NCI-H2107 (cell line): ENCODE measurements at places on chromosomes 12 and 14.
A peak's percentile ranks its signal among the peaks of the same experiment; 100 is the strongest.

GRCh38 chr14:61296151-61296550, 15.0 kb upstream of the TMEM30B start:
- no peak for DNase-seq

GRCh38 chr14:87615822-87616679, 376.9 kb downstream of the GALC start:
- DNase-seq = peak; percentile 6

DNA sequence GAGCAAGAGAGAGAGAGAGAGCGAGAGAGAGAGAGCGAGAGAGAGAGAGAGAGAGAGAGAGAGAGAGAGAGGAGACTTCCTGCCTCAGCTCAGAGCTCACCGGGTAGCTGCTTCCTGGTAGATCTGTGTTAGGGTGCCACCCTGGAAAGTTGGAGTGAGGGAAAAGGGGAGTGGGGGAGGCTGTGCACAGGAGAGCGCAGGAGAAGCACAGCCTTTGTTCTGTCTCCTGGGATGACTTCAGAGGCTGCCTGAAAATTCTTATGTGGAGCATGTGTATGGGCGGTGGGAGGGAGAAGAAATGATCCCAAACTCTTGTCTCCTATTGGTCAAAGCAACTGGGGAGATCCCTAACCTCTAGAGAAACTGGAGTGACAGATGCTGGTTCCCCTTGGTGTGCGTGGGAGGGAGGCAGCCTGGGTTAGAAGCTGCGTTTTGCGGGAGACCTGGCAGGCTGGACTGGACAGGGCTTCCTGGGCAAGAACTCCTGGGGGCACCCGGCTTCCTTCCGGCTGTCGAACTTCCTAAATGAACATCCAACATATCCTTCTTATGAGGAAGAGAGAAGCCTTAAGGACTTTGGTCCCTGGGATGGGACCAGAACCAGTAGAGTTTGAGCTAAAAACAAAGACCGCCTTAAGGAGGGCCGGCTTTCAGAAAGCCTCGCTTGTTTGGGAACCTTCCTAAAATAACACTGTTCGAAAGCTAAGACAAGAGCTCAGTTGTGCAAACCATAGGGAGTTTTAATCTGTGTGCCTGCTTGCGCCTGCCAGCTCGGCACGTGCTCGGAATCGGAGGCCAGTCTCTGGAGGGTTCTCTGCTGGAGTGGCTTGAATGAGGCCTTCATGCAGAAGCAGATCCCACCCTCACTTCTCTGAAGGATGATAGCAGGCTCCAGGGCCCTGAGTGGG, 30.4 kb upstream of the BEGAIN start:
- DNase-seq = no peak

DNA sequence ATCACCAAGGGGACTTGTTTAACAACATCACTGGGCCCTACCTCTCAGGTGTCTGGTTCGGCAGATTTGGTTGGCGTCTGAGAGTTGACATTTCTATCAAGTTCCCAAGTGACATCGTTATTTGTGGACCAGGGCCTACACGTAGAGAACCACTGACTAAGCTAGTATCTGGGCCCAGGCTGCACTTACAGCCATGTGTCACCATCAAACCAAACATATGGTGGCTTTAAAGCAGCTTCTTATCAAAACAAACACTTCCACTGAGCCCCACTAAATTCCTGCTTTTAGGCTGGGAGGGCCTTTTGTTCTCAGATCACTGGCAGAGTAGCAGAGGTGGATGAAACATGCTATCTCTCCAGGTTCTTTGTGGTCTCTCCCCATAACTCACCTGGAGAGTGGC, 220.5 kb downstream of the PELI2 start:
- DNase-seq = no peak

DNA sequence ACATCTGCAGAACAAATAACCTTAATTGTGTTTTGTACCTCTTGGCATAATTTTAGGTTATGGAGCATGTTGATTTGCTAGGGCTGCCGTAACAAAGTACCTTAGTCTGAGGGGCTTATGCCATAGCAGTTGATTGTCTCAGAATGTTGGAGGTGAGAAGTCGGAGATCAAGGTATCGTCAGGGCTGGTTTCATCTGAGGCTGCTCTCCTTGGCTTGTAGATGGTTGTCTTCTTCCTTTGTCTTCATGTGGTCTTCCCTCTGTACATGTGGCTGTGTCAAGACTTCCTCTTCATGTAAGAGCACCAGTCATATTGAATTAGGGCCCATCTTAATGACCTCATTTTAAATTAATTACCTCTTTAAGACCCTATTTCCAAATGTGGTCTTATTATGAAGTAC, 64.4 kb upstream of the PTHLH start:
- DNase-seq = no peak

DNA sequence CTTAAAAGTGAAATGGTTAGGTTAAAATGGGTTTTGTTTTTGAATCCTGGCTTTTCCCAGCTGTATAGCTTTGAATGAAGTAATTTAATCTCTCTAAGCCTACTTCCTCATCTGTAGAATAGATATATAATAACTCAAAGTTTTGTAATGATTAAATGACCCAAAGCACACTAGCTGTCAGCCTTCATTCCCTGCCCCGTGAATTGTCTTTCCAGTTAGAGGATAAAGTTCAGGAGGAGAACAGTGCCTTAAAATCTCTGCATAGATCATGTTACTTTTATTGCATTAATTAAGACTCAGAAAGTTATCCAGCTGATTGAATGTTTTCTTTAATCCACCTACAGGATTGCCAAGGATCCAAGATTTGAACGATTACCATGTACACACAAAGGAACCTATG, 19.4 kb downstream of the FCF1 start:
- no peak for DNase-seq

- DNase-seq = no peak
Observed at GRCh38 chr12:68780731-68781130, 27.2 kb upstream of the MDM2 start.

GRCh38 chr12:92028441-92028709, 117.3 kb downstream of the BTG1 start:
- DNase-seq = no peak

- no peak for DNase-seq
Observed at GRCh38 chr12:20128928-20129327, 239.4 kb upstream of the PDE3A start.

GRCh38 chr14:89206389-89207031, 210.5 kb downstream of the FOXN3 start:
- DNase-seq = no peak

- DNase-seq = no peak
Observed at GRCh38 chr12:125533434-125534029, 468.3 kb downstream of the AACS start.

DNA sequence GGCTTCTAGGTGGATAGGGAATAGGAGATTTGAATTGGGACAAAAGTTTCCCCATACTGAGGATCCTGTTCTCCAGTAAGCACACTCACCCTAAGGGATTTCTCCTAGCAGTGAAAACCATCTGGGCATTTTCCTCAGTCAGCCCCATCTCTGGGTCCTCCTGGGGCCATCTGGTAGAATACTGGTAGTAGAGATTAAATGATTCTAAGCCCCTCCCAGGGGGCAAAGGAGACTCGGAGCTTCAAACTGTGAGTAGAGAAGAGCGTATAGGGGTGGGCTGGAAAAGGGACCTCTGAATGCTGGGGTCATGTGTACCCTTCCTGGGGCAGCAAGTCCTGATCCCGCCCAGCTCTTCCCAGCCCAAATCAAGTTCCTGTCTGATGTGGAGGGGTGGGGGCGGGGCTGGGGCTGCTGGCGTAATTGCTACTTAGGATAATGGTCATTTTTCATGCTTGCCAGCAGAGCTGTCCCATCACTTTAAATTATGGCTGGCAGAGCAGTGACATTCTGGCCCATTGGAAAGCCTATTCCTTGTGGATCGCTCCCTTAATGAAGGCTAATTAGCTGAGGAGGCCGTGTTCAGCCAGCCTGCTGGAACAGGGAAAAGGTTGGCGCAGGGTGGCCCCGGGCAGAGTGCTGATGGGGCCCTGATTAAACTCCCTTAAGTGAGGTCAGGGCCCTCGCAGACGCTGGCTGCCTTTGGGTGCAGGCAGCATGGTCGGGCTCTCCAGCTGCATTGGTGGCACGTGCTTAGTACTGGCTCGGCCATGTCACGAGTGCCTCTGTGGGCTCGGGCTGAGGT, 127.8 kb downstream of the TSPAN9 start:
- no peak for DNase-seq

GRCh38 chr14:79483477-79484388, 727.6 kb downstream of the DIO2 start:
- no peak for DNase-seq

DNA sequence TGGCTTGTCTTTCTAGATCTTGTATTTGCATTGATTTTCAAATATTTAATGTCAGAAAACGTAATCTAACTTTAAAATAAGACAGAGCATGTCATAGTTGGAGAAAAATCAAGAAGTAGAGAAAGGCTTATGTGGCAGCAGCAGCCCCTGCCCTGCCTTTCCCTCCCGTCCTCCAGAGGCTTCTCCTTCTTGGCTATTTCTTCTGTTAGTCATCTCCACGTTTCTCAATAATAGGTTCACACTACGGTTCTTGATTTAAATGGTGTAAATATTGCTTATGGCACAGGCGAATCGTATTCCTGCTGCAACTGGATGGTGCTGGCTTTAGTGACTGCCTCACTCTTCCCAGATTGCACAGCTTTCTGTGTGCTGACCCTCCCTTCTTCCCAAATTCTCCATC, 42.8 kb downstream of the SLC8B1 start:
- DNase-seq = no peak

DNA sequence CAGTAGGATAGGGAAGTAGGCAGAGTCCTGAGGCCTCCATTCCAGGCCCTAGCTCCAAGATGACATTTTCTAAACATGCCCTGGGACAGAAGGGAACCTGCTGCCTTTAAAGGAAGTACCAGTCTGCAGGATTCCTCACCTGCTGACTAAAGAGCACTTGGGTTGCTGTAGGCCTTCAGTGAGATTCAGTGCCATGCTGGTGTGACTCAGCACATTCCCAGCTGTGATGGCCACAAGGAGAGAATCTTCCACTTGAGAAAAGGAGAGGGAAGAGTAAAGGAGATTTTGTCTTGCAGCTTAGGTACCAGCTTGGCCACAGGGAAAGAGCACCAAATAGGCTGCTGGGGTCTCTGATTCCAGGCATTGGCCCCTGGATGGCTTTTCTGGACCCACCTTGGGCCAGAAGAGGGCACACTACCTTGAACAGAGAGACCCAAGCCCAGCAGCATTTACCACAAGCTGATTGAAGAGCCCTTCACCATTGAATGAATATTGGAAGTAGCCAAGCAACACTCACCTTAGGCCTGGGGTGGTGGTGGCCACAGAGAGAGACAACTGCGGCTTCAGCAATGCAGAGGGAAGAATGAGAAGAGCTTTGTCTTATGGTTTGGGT, 498.3 kb downstream of the KCNH5 start:
- no peak for DNase-seq

DNA sequence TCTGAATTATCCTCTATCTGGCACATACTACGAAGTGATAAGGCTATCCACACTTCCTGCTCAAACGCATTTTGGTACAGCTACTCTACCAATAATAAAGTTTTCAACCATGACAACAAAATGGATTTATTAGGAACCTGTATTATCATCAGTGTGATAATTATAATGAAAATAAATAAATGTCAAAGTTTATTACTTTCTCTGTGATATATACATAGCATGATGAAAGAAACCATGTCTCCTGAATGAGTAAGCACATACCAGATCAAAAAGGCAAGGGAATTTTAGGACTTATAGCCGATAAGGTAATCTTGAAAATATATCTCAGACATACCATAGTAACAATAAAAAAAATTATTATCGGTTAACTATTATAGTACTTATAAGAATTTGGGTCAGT, 61.1 kb downstream of the CPNE8 start:
- no peak for DNase-seq

DNA sequence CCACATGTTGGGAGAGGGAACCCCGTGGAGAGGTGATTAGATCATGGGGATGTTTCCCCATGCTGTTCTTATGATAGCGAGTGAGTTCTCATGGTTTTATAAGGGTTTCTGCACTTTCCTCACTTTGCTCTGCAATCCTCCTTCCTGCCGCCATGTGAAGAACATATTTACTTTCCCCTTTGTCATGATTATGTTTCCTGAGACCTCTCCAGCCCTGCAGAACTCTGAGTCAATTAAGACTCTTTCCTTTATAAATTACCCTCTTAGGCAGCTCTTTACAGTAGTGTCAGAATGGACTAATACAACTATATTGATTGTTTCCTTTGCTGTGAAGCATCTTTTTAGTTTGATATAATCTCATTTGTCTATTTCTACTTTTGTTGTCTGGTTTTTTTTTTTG, 13.1 kb upstream of the RASSF9 start:
- no peak for DNase-seq

DNA sequence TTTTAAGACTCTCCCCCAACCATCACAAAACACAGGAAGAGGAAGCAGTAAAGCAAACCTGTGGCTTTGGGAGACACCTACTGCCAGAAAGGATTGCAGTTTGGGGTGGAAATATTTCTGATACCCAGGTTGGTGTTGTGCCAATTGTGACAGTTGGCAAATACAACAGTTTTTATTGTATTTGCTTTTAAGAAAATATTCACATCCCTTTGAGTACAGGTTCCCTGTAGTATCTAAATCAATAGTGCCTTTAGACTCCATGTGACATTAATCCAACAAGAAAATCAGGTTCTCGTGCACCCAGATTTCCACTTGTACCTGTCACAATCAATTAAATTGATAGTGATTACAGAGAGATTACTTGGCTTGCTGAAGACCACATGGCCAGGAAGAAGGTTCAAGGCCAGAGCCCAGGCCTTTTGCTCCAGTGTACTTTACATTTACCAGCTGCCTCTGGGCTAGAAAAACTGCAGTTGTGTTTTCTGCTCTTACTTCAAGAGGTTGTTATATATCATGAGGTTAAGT, 361.2 kb downstream of the ATP23 start:
- DNase-seq = no peak

GRCh38 chr14:65106316-65106715, 4.0 kb upstream of the MAX start:
- DNase-seq = no peak

- peak; percentile 78 for DNase-seq
Observed at GRCh38 chr14:64465191-64465822, at the start of gene AKAP5. Gene AKAP5, plus strand, starts transcription at chr14:64465499. Its CDS starts 2,896 bp downstream, at chr14:64468395.

DNA sequence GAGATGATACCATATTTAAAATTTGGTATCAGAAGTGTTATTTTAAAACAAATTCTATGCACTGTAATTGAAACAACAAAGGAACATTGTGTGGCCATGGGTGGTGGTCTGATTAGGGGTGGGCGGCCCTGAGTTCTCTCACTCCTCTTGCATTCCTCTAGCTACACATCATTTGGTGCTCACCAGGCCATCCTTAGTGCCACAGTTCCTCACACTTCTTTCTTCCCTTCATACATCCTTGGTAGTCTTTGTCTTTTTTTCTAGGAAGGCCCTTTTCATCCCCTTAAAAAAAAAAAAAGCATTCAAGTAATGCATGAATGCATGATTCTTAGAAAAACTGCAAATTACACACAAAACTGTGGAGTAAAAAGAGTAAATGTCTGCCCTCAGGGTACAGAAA, 2.4 kb upstream of the MANSC4 start:
- no peak for DNase-seq

GRCh38 chr12:15532364-15532977, 210.2 kb downstream of the PTPRO start:
- peak; percentile 22 for DNase-seq
